ENCODE measurements at places on chromosomes 2 and 18.

- DNase-seq = no peak
Observed at GRCh38 chr2:96396095-96396494, 60.5 kb downstream of the NCAPH start.

GRCh38 chr2:217707131-217707611 lies 295.6 kb downstream of the TNS1 start:
- DNase-seq = no peak

DNA sequence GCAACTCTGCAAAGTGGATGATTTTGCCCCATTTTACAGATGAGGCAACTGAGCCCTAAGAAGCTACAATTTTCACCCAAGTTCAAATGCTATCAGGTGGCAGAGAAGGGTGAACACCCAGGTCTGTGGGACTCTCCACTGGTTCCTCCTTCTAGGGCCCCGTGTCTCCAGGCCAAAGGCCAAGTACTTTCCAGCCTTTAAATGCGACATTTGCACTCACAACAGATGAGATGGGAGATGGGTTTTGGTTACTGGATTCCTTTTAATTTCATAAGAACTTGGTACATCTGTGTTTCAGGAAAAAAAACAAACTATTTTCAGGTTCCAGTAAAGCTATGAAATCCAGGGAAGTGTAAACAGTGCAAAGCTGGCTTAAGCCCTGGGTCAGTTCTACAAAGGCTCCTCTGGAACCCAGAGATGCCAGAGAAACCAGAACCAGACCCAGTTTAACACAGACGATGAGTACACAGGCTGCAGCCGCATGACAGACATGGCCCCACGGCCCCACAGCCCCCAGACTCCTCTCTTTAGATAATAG lies 361.7 kb downstream of the ANAPC1 start:
- no peak for DNase-seq

DNA sequence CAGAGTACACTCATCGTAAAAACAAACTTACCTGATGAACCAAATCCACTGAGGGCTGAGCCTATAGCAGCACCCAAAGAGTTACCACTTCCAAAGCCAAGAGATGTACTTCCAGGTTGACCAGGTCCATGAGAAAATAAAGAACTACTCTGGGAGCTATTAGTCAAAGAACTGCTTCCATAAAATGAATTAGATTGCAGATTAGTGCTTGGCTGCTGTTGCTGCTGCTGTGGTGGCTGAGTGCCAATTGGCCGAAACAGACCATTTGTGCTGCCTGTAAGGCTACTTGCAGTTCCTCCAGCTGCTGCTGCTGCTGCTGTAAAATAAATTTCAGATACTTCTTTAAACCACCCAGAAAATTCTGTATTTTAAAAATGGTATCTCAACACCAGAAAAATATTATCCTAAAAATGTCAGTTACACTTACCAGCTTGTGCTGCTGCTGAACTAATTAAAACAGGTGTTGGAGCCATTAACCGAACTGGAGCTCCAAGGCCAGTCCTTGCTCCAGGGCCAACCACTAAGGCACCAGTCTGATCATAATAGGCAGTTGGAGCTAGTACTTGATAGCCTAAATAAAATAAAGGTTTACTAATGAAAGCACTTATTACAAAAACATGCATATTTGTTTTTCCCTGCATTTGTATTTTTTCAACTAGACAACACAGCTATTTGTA lies 58.1 kb upstream of the SDC1 start:
- DNase-seq = no peak

DNA sequence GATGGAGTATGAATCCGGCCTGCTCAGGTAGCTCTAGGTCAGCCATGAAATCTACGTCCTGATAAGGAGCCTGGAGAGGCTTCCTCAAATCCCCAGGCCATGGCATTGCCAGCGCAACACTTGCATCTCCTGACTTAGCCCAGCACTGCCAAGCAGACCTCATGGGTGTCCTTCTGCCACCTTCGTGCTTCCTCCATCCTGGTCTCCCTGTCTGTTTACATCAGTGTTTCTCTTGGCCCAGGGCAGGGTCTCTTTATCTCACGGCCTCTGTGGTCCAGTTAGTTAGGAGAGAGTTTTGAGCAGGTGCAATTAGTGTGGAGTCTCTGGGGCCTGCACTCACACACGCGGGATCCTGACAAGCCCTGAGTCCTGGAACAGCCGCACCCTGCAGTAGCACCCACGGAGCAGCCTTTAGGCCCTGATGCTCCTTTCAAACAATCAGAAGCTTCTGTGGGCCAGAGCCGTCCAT lies 193.1 kb upstream of the ARL4C start:
- DNase-seq = no peak

- no peak for DNase-seq
Observed at GRCh38 chr18:46716336-46716735, 40.5 kb downstream of the ST8SIA5 start.
